ENCODE measurements at places on chromosomes 7 and 10.

DNA sequence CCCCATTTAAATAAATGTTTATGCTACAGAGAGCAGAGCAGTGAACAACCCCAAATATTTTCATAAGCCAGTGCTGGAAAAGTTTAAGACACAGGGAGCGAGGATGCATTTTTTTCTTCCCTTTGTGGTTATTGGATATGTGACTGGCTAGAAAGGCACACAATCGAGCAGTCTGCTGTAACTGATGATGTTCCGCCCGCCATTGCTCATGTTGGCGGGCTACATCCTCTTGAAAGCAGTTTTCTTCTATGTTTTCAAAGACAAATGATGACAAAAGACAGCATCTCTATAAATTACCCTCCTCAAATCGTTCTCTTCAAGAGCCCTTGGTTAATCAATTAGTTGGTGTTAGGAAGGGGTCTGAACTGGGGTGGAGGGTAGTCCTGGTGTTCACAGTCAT is 269.8 kb downstream of the SKAP2 start:
- DNase-seq = no peak

DNA sequence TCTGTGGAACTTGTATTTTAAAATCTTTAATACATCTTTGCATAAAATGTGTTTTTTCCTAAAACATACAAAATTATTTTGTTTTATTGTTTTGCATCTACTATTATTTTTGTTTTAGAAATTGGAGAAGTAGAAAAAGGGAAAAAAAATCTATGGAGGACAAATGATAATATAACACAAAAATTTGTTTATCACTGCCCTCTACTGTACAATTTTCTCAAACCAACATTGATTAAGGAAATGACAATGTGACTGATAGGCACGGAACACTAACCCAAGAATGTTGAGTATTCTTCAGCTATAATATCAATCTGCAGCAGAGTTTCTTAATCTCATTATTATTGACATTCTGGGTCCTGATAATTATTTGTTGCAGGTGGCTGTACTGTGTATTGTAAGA is 9.5 kb upstream of the ING3 start:
- DNase-seq = no peak

DNA sequence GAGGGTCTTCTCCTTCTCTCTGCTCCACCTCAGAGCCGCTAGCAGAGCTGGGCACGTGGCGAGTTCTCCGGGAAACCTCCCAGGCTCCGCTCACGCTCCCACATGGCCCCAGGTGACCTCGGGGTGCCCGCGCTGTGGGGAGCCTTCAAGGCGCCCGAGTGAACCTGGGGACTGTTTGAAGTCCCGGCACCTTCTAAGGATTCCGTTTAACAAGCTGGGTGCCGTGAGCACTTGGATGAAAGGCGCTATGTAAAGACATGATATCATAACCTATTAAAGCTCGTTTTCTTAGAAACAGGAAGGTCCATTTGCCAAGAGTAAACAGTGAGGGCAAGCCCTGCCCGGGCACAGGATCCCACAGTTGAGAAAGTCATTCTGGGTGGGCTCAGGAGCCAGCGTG is 15.8 kb upstream of the MYL10 start:
- no peak for DNase-seq

DNA sequence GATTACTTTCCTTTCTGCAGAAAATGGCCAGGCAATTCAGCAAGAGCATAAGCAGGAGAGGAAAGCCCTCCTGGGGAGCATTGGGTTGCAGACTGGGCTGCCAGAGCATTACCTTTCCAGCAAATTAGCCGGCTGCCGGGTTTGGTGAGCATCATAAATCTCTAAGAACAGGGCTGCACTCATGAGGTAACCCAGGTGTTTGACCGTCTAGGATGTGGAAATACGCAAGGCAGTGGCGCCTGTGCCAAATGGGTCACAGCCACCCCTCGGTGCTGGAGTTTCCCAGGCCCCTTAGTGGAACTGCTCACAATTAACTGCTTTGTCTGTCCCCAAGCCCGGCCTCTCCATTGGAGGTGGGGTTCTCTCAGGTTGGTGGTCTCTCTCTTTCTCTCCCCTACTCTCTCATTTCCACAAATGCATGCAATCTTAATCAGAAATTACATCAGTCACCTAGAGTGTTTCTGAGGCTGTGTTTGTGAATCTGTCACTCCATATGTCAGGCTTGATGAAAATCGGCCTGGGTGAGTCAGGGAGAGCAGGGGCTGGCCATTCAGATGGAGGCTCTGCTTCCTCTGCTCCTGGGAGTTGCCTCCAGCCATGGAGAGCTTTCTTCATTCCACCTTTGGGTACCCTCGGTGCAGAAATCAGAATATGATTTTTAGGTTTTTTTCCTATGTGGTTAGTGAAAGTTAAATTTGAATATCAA is 26.7 kb downstream of the PTN start:
- DNase-seq = no peak

DNA sequence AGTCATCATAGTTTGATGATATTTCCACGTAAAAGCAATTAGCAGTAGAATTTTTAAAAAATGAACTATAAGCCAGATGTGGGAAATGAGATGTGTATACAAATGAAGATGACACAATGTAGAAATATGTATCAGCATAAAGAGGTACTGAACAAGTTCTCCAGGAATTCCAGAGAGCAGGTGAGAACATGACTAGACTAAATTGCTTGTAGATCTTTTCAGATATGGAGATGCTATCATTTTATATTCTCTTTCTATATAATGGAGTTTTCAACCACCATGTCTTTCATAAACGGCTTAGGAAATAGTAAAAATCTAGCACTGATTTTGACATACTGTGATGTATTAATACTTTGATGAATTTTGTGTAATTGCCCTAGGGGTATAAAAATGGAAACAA is 130.9 kb downstream of the SEMA3D start:
- peak; percentile 59 for DNase-seq

DNA sequence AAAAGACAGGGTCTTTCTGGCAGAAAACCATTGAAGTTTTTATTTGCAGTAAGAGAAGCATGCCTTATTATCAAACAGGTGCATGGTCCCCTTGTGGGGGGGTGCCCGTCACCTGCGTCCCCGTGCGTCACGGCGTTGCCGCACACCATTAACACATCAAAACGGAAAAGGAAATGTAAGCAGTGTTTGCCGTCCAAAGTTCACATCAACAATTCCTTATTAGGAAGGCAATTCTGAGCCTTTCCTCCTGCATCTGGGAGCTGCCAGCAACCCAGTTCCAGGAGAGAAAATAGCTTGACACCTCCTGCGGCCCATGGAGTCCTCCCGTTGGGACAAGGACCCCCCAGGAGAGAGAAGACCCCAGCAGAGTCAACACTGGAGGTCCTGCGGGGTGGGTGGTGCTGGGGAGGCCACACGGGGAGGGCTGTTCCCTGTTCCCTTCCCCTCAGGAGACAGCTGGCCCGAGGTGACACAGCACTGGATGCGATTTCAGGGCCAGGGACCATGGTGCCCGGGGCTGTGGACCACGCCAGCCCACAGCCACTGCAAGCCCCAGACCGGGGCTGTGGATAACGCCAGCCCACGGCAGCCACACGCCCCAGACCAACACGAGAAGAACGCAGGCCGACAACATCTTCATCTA is 39.5 kb downstream of the DIP2C start:
- DNase-seq = no peak

GRCh38 chr7:138602451-138602850 is 98.7 kb downstream of the SVOPL start:
- no peak for DNase-seq

DNA sequence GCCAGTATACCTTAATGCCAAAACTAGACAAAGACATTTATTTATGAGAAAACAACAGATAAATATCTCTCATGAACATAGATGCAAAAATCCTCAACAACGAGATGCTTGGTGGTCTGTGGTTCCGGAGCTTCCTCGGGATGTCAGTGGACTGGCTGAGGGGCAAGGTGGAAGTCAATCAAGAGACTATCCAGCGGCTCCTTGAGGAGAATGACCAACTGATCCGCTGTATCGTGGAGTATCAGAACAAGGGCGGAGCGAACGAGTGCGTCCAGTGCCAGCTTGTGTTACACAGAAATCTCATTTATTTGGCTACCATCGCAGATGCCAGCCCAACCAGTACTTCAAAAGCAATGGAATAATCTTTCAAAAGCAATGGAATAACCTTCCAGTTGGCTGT is 60.0 kb upstream of the PARD3 start:
- DNase-seq = no peak

- DNase-seq = no peak
These were observed 203.9 kb upstream of the PLPP4 start for GRCh38 chr10:120253131-120253530.

DNA sequence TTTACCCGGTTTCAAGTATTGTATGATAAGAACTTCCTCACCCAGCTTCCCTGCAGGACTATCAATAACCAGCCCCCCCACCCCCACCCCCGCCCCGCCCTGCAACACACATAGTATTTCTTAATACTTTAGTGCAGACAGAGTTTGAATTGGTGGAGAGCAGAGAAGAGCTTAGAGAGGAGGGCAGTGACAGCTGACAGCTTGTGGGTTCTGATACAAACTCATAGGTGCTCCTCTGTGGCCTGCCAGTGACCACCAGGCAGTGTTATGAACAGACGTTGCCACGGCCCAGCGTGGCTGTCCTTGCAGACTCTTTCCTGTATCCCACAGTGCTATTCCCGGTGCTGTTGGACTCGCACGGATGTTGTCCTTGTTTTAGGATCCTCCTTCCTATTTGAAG is 186.9 kb upstream of the ADO start:
- no peak for DNase-seq

GRCh38 chr7:69429911-69430383 is 168.3 kb upstream of the AUTS2 start:
- DNase-seq = no peak

DNA sequence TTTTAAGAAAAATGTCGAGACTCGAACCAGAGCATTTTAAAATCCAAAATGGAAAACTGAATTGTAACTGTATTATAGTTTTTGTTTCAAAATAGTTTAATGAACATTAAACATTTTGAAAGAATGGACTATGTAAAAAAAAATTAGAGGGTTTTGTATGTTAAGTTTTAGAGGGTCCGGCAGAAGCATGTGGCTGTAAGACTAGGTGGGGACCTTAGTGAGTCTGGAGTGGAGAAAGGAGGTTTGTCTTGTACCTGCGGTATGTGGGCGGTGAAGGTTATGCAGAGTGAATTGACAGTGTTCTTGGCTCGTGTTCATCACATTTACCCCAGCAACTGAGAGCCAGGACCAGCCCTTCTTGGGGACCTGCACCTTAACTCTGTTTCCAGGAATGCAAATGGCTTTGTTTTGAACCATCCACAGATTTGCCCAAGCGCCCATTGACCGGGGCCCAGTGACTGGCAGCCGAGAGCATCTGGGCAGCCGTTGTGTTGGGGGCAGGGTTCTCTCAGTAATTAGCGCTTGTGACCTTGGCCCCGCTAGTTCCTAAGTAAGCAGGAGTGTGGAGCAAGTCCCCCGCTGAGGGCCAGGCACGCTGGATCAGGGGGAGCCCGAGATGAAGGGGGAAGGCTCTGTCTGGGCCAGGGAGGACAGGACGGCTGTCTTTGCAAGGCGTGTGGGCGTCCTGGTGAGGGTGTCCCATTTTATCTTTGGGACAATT is 1.4 kb upstream of the KLF6 start:
- no peak for DNase-seq

GRCh38 chr7:155298288-155298833 is 683 bp downstream of the INSIG1 start:
- DNase-seq = no peak

GRCh38 chr10:51010977-51011376 is 63.3 kb upstream of the PRKG1 start:
- no peak for DNase-seq

DNA sequence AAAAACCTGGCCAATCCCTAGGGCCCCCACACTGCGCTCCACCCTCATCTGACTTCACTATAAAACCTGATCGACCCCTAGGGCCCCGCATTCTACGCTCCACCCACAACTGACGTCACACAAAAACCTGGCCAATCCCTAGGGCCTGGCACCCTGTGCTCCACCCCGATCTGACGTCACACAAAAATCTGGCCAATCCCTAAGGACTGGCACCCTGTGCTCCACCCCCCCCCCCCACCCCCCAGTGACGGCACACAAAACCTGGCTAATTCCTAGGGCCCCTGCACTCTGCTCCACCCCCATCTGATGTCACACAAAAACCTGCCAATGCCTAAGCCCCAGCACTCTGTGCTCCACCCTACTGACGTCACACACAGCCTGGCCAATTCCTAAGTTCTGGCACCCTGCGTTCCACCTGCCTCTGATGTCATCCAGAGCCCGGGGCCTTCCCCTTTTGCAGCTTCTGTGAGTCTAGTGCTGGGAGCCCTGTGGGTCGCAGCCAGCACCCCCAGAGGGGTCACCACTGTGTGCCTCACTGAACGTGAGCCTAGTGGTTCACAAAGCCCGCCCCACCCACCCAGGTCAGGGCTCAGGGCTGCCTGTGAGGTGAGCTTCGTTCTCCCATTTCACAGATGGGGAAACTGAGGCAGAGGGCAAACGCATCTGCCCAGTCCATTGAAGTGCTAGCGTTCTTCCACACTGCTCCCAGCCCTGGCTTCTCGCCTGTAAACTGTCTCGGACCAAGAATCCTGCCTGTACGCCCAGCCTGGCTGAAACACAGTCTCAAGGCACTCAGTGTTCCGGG is 40.6 kb downstream of the MICALL2 start:
- DNase-seq = no peak

DNA sequence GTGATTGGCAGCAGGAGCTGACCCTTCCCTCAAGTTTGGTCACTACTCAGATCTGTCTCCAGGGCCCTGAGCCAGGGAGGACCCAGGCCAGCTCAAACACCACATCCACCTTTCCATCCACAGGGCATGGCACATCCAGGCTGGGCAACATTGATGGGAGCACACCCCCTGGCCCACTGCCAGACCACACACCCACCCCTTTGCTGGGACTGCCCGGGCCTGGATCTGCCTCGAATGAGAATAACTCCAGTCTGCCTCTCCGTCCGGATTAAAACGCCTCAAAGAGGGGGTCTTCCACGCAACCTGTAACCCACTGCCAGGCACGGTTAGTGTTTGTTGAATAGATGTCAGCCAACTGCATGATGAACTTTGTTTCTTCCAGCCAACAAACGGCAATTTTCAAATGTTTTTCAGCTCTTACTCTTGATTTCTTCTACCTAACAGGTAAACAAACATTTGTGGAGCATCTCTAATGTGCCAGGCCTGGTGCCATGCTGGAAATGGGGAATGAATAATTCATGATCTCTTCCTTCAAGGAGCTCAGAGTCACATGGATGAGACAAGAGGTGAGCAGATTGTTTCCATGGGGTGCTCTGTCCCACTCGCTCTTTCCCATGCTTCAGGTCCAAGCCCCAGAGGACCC is 41.0 kb upstream of the CHST15 start:
- no peak for DNase-seq

DNA sequence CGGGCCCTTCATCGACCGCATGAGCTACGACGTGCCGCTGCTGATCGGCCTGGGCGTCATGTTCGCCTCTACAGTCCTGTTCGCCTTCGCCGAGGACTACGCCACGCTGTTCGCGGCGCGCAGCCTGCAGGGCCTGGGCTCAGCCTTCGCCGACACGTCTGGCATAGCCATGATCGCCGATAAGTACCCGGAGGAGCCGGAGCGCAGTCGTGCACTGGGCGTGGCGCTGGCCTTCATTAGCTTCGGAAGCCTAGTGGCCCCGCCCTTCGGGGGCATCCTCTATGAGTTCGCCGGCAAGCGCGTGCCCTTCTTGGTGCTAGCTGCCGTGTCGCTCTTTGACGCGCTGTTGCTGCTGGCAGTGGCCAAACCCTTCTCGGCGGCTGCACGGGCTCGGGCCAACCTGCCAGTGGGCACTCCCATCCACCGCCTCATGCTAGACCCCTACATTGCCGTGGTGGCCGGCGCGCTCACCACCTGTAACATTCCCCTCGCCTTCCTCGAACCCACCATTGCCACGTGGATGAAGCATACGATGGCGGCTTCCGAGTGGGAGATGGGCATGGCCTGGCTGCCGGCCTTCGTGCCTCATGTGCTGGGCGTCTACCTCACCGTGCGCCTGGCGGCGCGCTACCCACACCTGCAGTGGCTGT is 1.2 kb downstream of the SLC18A3 start:
- DNase-seq = no peak

Measured in epithelial cell of prostate (primary cell).